ENCODE measurements at places on chromosomes 11 and 22.

- DNase-seq: no peak
Measured at GRCh38 chr11:35887737-35888136, 56.1 kb upstream of the LDLRAD3 start.

- DNase-seq: no peak
Measured at GRCh38 chr11:133549826-133550225, 17.5 kb upstream of the OPCML start.

DNA sequence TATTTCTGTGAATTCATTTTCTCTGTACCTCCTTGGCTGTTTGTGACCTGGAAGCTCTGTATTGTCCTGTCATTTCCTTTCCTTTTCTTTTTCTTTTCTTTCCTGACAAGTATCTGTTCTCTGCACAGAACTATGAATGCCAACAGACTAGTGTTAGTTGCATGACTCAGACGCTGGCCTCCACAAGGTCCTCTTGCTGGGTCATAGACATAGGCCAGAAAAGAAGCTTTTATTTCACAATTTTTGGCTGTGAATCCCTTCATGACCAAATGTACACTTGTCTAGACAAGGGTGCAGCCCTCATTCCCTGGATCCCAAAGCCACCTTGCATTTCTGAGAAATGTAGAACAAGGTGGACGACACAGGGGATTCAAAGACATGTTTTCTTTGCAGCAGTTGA, 104.1 kb upstream of the MTNR1B start:
- no peak for DNase-seq

- DNase-seq: no peak
Measured at GRCh38 chr22:28894334-28894733, 11.0 kb downstream of the ZNRF3 start.

- DNase-seq: no peak
Measured at GRCh38 chr11:8665222-8665621, 17.2 kb downstream of the TRIM66 start.

GRCh38 chr11:117505285-117505970, 177.8 kb downstream of the CEP164 start:
- DNase-seq: no peak

DNA sequence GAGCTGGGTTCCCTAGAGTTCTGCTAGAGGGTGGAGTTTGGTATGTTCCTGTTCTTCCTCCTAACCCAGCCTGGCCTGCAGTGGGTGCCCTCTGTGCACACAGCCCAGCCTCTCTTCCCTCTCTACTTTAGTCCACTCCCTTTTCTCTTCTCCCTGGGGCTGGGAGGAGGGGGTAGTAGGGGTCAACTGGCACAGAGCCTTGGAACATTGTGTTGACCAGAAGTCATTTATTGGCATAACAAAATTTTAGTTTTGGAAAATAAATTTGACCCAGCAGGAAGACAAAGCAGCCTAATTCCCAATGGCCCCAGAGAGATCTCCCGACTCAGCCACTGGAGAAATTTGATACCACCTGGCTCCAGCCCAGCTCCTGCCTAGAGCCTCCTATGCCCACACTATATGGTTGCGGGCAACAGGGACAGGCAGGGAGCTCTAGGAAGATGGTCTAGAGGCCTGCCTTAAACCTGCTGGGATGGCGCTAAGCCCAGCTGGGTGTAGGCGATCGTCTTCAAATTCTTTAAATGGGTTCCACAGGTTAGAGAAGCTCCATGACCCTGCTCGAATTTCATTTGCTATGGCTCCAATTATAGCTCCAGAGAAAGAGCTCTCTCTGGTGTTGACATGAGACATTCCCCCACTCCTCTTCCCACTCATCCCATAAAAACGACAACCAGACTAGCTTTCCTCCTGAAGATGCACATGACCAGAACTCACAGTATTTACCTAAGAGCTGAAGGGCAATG, 9.9 kb downstream of the PCSK7 start:
- no peak for DNase-seq

DNA sequence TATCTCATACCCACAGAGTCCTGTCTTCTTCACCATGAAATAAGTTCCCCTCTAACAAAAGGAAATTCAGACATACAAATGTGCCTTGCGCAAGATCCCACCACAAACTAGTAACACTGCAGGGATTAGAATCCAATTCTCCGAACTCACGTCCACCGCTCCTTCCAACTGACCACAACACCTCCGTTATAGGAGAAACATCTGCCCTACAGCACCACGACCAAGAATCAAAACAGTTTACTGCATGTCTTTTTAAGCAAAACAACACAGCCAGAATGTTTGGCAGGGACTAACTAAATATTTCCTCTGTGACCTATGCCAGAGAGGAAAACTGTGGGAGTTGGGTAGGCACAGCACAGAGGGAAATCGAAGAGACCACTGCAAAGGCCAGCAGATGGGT, 72.7 kb upstream of the AKIP1 start:
- DNase-seq: no peak
